Stimulated activated CD4-positive, alpha-beta T cell treated with anti-CD3 and anti-CD28 coated beads, Interleukin-4, amount 100 ng/mL, for 48 hours (primary cell): ENCODE measurements at places on chromosomes 5 and 9.

DNA sequence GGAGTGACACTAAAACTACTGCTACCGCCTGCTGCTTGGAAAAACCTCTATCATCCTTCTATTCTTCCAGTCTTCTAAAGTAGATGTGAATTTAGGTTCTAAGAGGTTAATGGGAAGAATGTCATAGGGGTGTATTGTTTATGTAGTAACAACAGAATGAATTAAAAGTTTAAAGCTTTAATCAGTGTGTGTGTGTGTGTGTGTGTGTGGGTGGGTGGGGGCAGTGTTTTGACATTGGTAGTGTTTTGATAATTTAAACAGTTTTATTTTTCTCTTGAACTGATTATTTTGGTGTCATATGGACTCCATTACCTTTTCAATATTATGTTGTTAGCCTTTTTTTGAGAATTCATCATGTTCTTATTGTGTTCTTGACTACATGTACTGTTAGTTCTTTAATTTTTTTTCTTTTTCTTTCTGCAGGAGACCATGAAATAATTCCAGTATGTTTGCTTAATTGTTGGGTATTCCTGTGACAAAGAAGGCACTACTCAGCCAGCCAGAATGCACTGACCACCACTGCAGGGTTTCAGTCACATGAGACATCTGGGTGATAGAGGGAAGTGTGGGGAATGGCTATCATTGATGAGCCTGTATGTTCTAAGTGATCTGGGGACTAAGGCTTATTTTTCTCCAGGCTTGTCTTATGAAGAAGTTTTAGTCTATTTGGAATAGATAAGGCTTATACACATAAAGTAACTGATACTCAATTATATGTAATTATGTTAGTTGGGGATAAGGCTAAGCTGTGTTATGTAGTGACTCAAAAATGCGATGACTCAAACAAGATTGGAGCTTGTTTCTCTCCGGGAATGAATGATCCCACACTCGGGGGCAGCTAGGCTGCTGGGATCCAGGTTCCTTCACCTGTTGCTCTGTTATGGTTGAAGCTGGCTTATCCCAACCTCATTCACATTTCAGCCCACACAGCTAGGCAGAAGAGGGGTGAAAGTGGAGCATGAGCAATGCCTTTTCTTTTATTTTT is 50.2 kb upstream of the ACTBL2 start:
- DNase-seq, result no peak

DNA sequence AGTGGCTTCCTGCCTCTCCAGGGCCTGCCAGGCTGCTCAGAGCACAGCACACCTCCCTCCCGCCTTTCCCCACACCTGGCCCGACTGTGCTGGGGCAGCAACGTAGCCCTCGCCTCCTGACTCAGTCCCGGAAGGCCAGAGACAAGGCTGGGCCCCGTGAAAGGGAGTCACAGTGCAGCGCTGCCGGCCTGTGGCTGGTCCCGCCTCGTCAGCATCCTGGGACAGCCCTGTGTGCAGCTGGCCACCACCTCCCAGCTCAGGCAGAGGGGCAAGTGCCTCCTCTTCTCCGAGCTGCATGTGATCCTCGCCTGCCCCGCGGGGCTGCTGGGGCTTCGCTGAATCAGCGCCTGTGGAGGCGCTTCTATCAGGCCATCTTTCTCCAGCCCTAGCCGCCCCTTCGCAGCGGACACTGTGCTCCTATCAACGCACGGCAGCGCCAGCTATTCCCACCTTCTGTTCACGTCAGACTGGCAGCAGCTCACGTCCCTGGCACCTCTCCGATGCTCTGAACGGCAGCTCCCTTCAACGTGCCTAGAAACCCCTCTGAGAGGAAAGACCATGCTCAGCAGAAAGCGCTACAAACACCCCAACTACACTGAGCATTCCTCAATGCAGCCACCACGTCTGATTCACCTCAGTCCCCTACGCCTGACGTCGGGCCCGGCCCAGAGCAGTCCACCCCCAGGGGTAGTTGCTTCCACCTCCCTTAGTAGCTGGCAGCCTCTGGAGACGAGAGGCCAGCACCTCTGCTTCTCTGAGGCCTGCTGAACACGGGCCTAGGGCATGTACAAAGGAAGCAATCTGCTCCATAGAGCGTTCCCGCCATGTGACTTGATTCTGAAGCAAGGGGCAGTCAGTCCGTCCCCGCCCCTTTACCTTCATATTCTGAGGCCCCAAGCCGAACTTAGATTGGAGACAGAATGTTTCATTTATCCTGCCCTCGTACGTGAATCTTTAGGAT is 78.8 kb downstream of the GPR21 start:
- no peak for DNase-seq

GRCh38 chr5:140024928-140025327 is 18.2 kb downstream of the NRG2 start:
- DNase-seq, result no peak

DNA sequence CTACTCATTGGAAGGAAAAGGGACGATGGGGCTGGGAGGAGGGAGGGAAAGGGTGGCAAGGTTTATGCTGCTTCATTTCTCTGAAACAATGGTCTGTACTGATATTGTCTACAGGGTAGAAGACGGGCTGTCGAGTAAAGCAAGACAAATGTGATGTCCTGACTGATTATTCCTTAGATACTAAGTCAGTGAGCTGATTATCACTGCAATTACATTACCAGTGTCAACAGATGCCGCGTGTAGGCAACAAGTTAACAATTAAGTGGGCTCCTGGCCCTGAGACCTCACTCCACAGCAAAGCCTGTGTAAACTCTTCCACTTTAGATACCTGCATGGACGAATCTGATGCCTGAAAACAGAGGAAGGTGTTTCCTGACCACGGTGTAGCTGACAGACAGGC is 602.8 kb downstream of the IRX1 start:
- DNase-seq, result no peak

DNA sequence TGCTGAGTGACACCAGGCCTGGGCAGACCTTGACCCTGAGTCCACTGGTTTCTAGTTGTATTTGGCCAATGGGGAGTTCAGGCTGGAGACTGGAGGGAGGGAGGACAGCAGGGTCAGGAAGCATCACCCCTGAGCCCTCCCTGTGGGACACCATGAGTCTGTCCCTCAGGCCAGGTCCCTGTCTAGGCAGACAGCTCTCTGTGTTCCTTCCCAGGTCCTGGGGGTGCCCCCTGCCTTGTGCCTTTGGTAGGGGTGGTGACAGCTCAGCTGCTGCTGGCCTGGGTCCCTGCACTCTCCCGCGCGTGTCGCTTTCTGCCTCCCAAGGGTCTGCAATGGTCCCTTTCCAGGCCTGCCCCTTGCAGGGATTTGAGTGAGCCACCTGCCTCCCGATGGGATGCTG is 125.5 kb downstream of the OLFM1 start:
- DNase-seq, result no peak

DNA sequence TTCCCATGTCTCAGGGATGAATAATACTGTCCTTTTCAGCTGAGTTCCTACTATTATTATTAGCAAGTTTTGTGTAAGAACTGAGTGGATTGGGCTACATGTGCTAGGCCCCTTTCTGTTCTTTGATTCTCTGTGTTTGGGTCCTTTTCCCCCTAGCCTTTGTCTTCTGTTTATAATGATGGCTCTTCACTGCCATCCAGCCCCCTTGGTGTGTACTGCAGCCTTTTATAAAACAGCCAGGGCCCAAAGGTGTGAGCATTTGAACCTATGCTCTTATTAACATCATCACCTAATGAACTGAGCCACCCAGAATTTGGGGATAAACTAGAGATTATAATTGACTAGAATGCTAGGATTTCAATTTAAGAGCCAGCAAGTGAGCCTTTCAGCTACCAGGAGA is 52.6 kb downstream of the PLAC8L1 start:
- DNase-seq, result no peak

- peak; percentile 17 for DNase-seq
These were observed 68.7 kb upstream of the ZNF618 start for GRCh38 chr9:113807173-113808061.

DNA sequence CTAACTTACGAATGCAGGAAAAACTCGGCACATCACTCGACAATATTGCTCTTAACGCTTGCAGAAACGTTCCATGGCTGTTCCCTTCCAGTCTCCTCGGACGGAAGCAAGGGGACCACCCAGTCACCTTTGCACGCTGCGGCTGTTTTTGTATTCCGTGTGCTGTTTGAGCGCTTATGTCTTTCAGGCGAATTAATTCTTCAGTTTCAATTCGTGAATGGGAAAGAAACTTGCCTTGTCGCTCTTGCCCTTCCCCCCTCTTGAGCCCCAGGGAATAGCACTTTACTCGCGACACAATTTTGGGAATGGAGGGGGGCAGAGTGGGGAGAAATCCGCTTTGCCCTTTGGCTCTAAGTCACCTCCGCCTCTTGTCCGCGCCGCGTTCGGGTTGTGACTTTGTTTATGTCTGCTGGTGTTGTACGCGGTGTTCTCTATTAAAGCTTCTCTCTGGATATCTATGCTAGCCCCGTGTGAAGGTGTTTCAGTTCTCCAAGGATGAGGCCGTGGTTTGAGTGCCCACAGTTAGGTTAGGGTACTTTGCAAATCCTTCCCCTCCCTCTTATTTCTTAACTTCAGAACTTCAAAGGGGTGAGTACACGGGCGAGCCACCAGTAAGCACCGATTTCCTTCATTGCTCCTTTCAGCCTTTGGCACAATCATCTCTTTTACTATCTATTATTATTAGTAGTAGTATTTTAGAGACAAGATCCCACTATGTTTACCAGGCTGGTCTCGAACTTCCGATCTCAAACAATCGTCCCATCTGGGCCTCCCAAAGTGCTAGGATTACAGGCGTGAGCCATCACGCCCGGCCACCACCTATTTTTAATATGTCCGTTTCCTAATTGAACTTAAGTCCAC is 2.7 kb downstream of the FOXB2 start:
- no peak for DNase-seq

GRCh38 chr5:171445644-171446516 is 26.4 kb downstream of the FGF18 start:
- DNase-seq, result no peak

GRCh38 chr5:52356311-52356918 is 431.3 kb upstream of the ITGA1 start:
- DNase-seq, result no peak

DNA sequence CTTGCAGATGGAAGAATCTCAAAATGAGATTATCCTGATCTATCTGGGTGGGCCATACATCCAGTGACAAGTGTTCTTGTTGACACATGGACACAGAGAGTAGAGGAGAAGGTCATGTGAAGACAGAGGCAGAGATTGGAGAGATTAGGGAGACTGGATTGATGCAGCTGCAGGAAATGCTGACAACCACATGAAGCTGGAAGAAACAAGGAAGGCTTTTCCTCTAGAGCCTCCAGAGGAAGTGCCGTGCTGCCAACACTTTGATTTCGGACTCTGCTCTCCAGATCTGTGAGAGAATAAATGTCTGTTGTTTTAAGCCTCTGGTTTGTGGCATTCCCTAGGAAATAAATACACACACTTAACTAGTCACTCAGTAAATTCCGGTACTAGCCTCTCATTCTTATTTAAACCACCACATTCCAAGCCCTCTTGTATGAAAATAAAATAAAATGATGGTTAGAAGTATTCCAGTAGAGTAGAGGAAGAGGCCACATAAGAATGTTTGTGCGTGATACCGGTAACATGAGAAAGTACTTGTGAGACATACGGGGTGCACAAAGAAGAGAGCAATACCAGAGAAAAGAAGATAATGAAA is 110.9 kb upstream of the DMAC1 start:
- DNase-seq, result no peak

DNA sequence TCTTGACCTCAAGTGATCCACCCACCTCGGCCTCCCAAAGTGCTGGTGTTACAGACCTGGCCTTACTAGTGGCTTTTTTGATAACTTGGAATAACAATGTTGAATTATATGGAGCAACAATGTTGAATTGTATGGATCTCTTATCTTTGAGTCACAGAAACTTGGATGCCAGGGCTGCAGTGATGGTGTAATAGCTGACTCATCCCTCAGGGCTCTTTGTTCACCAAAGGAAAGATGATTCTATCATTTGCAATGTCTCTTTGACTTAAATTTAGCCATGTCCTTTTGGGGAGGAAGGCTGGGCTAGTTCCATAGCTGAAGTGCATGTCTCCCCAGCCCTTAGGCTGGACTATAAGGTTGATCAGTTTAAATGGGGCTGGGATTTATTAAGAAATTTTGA is 172.3 kb downstream of the PDZD2 start:
- no peak for DNase-seq

DNA sequence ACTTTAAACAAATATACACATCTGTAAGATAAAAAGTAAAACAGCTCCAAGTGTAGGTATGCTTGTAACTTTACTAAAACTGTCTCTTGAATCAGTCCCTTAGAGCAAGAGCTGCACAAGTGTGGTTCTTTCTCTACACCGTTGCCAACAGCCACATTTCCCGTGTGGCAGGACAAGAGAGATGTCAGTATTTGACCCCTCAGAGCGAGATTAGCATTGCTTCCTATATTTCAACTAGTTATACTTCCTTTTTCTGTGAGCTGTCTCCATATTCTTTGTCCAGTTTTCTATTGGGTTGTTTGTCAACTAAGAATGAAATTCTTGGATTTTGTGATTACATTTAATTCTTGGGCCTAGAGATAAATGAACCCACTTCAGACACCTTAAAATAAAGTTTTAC is 8.0 kb downstream of the PLIN2 start:
- no peak for DNase-seq

DNA sequence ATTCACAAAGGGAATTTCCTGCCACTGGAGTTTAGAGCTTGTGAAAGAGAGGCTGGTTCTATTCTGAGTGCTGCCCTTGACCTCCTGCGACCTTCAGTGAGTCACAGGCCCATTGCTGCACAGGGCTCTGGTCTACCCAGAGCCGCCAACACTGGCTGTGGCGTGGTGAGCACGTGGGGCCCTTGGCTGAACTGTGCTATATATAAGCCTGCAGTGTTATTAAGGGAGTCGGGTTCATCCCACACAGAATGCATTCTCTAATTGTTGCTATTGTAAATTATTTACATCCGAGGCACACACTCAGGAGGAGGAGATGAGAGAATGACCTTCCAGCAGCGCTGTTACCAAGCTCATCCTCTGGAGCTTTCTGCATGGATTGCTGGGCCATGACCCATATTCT is 47.1 kb downstream of the BRINP1 start:
- no peak for DNase-seq
